ENCODE measurements at places on chromosomes 5 and 9.
A peak's percentile ranks its signal among the peaks of the same experiment; 100 is the strongest.

DNA sequence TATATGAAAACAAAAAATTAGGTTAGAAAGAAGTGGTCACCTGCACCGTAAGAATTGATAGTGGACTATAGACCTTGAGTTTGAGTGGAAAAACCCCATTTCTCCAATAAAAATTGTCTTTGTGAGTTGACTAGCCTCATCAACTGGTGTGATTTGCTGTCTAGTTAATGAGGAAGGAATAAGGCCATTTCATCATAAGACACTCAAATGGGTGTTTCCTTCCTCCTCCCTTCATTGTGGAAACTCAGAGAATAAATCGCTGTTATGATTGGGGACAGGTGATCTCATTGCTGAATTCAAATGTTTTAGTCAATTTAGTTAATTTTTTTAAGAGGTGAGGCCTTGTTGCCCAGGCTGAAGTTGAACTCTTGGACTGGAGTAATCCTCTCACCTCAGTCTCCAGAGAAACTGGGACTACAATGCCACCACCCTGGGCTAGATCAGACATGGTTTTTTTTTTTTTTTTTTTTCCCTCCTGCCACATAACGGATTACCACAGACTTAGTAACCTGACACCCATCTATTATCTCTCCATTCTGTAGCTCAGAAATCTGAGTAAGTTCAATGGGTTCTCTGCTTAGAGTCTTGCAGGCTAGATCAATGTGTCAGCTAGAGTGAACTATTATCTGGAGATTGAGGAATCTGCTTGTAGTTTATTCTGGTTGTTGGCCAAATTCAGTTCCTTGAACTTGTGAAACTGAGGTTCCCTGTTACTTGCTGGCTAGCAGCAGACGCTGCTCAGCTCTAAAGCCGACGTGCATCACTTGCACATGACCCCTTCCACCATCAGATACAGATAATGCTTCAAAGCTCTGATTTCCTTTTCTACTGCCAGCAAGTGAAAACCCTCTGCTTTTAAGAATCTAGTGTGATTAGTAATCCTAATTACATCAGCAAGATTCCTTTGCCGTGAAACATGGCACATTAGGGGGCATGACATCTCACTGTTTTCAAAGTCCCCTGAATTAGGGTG lies 663.8 kb upstream of the CDH9 start:
- no peak for DNase-seq

- DNase-seq: no peak
Observed at GRCh38 chr5:66209794-66210193, 65.7 kb downstream of the SREK1 start.

GRCh38 chr9:131635285-131635684 lies 90.0 kb downstream of the PRRT1B start:
- DNase-seq: peak; percentile 99

- DNase-seq: peak; percentile 61
Observed at GRCh38 chr9:98255061-98255577, 330 bp downstream of the TBC1D2 start.

DNA sequence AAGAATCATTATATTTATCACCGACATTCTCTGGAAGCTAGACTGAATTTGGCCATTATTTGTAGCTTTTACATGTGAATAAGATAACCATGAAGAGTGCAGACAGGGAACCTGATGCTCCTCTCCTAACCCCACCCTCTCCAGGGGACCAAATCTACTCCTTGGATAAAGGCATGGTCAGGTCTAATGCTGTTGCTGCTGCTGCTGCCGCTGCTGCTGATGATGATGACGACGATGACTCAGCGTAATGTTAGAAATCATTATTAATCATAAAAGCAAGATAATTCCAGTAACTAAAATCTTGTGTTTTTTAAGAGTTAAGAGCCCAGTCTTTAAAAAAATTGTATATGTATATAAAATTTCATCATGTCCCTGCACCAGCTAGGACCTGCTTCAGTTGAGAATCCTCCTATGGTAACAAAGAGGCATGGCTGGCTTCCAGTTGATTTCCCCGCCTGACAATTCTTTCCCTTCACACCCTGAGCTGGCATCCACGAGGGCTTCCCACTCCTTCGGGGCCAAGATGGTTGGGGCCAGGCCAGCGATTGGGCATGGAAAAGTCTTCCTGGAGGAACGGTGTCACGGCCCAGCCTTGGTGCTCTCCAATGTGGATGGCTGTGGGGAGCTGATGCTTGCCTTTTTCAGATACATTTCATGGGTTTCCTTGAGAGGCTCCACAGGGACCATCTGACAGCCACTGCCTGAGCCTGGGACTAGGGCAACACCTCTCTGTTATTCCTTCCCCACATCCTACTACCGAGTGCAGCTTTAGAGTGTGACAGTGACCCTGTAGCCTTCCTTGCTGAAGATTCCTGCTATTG lies 400.0 kb downstream of the CTNND2 start:
- no peak for DNase-seq

DNA sequence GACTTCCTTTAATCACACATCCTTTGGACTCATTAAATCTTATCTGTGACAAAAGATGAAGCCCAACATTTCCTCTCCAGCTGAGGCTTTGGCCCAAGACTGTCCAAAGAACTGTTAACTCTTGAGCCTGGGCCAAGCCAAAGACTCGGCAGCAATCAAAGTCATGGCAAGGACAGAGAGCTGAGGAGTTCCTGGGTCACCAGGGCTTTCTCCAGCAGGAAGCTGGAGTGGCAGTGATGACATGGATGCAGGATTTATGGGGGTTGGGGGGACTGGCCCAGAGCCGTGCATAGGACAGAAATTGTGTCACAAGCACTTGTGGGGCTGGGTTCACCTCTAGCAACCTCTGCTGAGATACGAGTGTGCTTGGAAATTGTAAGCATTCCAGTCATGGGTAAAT lies 440.3 kb downstream of the PLK2 start:
- DNase-seq: no peak

- peak; percentile 11 for DNase-seq
Observed at GRCh38 chr9:136438548-136439480, 831 bp downstream of the INPP5E start.

DNA sequence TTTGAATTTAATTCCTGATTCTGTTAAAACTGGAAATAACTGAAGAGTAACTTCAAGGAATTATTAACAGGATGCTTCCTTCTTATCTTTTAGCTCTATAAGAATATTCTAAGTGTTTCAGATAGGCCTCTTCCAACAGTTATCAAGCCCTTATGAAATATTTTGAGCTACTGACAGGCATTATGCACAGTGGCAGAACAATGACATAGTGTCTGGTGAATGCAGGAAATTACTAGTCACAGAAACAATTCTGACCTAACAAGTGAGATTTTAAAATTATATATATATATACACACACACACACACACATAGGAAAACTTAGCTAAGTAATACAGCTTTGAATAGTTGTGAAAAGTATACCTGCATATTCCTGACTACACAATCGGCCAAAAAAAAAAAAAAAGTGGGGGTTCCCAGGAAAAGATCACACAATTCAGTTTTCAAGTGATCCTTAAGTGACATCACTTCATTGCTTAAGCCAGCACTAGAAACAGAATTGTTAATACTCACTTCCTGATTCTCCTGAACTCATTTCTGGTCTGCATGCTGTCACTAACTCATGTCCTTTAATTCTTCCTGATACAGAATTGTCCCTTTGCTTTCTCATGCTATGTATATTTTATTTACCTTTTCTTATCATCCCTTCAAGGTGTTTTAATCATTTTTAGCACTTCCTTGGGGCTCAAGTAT lies 77.3 kb downstream of the SLC25A46 start:
- DNase-seq: peak; percentile 45

GRCh38 chr9:88676644-88677043 lies 141.7 kb downstream of the NXNL2 start:
- no peak for DNase-seq

GRCh38 chr9:117672369-117672768 lies 31.8 kb upstream of the TLR4 start:
- no peak for DNase-seq

- DNase-seq: no peak
Observed at GRCh38 chr9:120895951-120896350, 19.0 kb upstream of the PHF19 start.

GRCh38 chr9:4260661-4261060 lies 39.2 kb downstream of the GLIS3 start:
- DNase-seq: no peak

- no peak for DNase-seq
Observed at GRCh38 chr5:556909-557441, 32.7 kb upstream of the SLC9A3 start.

DNA sequence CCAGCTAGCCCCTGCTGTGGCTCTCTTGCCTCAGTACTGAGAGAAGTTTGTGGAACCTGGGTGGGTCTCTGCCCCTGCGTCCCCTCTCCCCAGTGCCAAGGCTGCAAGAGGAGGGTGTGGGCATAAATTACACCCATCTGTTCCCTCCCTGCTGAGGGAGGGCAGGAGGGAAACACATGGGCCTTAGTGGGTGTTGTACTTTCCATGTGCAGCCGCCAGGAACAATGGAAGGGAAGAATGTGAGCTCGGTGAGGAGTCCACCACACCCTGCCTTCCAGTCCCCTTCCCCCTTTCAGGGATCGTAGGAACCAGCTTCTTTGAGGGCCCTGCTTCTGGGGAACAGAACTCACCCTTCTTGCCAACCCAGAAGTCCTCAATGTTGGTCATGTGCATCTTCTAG lies 138.2 kb upstream of the KLF4 start:
- DNase-seq: no peak

- no peak for DNase-seq
Observed at GRCh38 chr9:85334228-85334627, 407.5 kb downstream of the AGTPBP1 start.

GRCh38 chr9:103266064-103266463 lies 270.9 kb downstream of the CYLC2 start:
- DNase-seq: no peak

GRCh38 chr5:170216257-170216864 lies 16.4 kb upstream of the C5orf58 start:
- peak; percentile 36 for DNase-seq

DNA sequence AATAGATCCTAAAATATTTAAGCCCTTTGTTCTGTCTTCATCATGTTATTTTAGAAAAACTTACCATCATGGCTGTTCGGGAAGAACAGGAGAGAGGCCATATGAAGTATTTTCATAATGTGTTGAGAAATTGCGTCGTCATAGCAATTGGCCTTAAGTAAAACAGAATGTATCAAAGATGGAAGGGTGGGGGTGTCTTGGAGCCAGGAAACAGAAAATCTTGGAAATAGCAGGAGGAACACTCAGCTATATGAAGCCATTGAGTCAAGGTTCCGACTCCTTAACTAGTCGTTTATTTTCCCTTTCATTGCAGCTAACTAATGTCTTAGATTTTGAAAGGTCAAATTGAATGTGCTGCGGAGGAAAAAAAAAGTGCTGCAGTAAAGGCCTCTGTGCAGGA lies 1.3 kb downstream of the SPTAN1 start:
- DNase-seq: peak; percentile 86

GRCh38 chr9:26893030-26893676 lies 551 bp upstream of the CAAP1 start:
- no peak for DNase-seq

- DNase-seq: peak; percentile 91
Observed at GRCh38 chr9:123784518-123784917, 145.4 kb downstream of the DENND1A start.

DNA sequence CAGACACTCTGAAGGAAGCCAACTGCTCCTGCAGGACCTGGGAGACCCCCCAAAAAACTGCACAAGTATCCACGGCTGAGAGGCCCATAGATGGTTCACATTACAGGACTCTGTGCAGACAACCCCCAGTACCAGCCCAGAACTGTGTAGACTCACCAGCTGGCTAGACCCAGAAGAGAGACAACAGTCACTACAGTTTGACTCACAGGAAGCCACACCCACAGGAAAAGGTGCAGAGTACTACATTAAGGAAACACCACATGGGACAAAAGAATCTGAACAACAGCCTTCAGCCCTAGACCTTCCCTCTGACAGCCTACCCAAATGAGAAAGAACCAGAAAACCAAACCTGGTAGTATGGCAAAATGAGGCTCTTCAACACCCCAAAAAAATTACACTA lies 281.2 kb upstream of the RGMB start:
- DNase-seq: no peak

GRCh38 chr9:108803428-108804065 lies 52.2 kb downstream of the ACTL7B start:
- no peak for DNase-seq

DNA sequence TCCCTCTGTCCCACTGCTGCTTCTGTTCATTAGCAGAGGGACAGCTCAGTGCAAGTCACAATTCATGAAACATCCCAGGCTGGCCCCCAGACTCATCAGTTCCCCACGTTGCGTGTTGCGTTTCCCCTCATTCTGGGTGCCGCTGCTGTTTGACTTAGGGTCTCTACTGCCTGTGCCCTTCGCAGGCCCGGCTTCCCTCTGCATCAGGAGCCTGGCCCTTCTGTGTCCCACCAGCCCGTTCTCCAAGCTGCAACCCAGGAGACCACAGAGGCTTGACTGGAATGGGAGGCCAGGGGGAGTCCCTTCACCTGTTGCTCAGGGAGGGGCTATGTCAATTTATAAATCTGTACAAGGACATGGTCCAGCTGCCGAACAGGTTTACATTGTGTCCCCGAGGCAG lies 53.9 kb upstream of the SUSD3 start:
- DNase-seq: no peak

- peak; percentile 74 for DNase-seq
Observed at GRCh38 chr9:120619751-120620655, 40.0 kb upstream of the CDK5RAP2 start.

DNA sequence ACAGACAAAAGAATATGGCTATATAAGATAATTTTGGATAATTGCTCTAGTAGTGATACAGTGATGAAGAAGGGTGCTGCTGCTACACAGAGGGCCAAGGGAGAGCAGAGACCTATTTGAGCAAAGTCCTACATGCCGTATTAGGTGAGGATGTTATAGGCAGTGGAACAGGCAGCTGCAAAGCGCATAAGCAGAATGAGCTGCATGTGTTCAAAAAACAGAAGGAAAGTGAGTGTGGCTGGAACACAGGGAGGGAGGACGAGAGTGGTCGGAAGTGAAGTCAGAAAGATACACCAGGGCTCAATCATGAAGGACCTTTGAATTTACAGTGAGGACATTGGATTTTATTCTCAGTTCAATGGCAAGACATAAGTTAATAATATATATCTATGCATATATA lies 35.4 kb downstream of the ITGA2 start:
- no peak for DNase-seq

GRCh38 chr5:172111852-172112225 lies 76.2 kb downstream of the STK10 start:
- DNase-seq: peak; percentile 90

- DNase-seq: no peak
Observed at GRCh38 chr9:98781588-98782383, 14.6 kb downstream of the ANKS6 start.

DNA sequence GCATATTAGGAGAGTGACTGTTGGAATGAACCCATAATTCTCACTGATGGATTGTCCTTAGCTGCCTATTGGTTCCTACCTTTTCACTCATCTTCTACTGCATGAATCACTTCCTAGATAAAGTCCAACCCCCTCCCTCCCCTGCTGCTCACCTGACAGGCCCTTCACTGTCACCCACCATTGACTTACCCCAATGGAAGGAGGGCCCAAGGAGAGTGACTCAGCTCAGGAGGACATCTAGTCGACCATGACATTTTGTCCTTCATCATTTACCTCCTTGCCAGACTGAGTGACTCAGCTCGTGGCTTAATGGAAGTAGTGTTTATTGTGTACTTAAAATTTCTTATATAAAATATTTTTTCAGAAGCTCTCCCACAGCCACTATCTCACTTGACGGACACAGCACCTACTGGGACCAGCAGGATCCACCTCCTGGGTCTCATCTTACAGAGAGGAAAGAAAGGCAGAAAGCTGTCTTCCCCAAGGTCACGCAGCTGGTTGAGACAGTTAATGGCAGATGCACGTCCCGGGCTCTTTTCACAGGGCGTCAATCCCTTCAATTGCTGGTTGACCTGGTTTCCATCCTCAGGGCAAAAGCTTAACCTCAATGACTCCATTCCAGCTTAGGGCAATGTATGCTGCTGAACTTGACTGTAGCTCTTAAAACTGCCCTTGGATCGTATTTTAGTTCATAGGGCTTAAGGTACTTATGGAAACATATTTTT lies 142.3 kb downstream of the MARCHF11 start:
- no peak for DNase-seq

All from IMR-90 (cell line).